ENCODE measurements at places on chromosomes 1 and 21. TPM values are rescaled to one million over a fixed set of nuclear protein-coding genes. Genes with fewer than 3 reads are reported as not detected.

LRRC3 gene
- total RNA-seq: 0.31 TPM

NEK2 gene
- total RNA-seq: 28.7 TPM

DNA sequence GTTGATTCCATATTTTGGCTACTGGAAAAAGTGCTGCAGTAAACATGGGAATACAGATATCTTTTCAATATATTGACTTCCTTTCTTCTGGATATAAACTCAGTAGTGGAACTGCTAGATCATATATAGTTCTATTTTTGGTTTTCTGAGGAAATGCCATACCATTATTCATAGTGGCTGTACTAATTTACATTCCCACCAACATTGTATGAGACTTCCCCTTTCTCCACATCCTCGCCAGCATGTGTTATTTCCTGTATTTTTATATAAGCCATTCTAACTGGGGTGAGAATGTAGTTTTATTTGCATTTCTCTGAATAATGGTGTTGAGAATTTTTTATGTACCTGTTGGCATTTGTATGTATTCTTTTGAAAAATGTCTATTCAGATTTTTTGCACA is 385.2 kb downstream of the NUF2 start:
- DNase-seq: no peak

GRCh38 chr1:197197430-197197997 is 51.0 kb upstream of the ASPM start:
- no peak for DNase-seq

- DNase-seq: no peak
These were observed 274.8 kb upstream of the AJAP1 start for GRCh38 chr1:4379451-4380175.

All from GM12878 (cell line).